ENCODE measurements at places on chromosomes 1 and 21. TPM values are rescaled to one million over a fixed set of nuclear protein-coding genes. Genes with fewer than 3 reads are reported as not detected.
A peak's percentile ranks its signal among the peaks of the same experiment; 100 is the strongest.

DNA sequence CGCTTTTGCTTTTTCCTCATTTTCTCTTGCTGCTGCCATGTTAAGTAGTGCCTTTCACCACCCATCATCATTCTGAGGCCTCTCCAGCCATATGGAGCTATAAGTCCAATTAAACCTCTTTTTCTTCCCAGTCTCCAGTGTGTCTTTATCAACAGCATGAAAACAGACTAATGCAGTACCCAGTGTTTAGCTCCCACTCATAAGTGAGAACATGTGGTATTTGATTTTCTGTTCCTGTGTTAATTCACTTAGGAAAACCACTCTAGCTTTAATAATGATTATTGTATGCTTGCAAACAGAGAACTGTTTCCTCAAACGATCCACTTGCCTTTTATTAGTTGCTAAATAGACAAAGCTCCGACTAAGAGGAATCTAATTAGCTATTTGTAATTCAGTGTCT is 43.3 kb downstream of the IL23R start:
- no peaks in the 10 kb centered on the region for H3K36me3 ChIP-seq
- H3K4me3 ChIP-seq, result no peak overlapping the region
- no peaks in the 10 kb centered on the region for H3K27me3 ChIP-seq
- DNase-seq, result no peak
- H3K4me1 ChIP-seq, result no peaks in the 10 kb centered on the region

DNA sequence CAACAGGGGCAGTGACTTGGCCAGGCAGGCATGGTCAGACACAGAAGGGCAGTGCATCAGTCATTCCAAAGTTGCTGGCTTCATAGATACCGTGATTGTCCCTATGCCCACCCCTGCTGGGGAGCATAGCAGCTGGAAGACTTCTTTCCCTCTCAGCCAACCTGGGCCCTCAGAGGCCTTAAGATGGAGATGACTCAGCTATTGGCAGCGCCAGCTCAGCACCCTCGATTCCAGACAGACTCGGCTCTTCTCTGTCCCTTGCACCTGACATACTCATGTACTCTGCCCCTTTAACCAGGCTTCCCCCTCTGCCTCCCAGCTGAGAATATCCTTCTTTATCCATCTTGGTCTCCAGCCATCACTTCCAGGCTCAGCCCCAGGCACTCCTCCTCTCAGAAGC is 16.8 kb downstream of the SLAMF8 start:
- no peak overlapping the region for H3K4me3 ChIP-seq
- no peak overlapping the region for H3K27ac ChIP-seq
- H3K4me1 ChIP-seq, result no peaks in the 10 kb centered on the region

The SERPINC1 gene
- total RNA-seq, result not detected

The SELE gene
- total RNA-seq, result 0.29 TPM

DNA sequence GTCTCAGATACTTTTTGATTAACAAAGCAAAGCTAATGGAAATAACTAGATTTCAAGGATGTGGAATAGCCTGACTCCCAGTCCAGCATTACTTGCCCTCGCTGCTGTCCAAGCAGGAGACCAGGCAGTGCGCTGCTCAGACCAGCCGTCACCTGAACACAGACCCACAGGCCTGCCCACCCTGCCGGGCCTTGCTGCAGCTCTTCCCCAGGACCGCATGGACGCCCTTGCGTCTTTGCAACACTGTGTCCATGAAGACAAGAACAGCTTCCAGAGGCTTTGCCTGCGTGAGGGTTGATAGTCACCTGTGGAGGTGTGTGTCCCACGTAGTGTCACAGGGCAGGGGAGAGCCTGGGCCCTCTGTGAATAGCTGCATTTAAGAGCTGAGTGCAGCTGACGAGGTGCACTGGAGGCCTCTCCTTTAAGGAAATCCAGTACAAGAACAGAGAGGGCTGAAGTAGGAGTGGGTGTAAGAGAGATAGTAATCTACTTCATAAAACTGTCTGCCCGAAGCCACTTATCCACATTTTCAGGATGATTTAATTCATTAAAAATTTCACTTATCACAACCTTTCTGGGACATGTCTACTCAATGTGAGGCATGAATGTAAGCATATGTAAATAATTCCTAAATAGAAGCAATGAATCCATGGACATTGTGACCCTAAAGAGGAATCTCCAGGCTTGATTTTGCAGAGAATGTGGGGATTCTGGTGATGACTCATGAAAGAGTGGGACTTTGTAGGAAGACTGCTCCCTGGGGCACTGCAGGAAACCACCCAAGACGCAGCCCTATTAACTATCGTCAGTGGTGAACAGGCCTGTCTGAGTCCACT is 176.2 kb upstream of the RAB4A start:
- no peaks in the 10 kb centered on the region for H3K27me3 ChIP-seq
- no peak overlapping the region for H3K27ac ChIP-seq
- peak; percentile 53 for DNase-seq
- no peak overlapping the region for H3K4me3 ChIP-seq

- no peak overlapping the region for H3K4me3 ChIP-seq
- no peak for DNase-seq
- H3K27ac ChIP-seq, result no peak overlapping the region
- H3K4me1 ChIP-seq, result no peaks in the 10 kb centered on the region
- H3K27me3 ChIP-seq, result no peaks in the 10 kb centered on the region
- no peaks in the 10 kb centered on the region for H3K36me3 ChIP-seq
These were observed 235.1 kb upstream of the RUNX1 start for GRCh38 chr21:35284199-35284598.

DNA sequence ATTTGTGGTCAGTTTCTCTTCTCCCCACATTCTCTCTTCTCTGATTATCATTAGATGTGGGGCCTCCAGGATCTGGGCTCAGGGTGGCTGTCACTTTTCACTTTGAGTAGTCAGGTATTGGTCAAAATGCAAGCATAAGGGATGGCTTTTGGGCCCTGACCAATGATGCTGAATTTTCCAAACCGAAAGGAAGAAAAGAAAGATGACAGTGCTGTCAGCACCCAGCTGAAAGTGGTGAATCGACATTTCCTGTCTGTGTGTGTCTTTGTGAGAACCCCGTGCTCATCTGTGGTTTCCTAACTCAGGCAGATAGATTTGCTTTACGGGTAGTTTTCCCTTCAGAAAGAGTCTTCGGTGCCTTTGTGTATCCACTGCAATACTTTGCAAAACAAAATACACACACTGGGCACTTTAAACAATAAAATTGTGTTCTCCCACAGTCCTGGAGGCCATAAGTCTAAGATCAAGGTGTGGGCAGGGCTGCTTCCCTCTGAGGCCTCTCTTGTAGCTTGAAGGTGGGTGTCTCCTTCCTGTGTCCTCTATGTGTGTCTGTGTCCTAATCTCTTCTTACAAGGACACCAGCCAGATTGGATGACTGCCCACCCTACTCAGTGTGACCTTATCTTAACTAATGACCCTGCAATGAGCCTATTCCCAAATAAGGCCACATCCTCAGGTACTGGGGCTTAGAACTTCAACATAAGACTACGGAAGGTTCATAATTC is 274.8 kb upstream of the AJAP1 start:
- no peak for DNase-seq
- no peaks in the 10 kb centered on the region for H3K36me3 ChIP-seq
- no peaks in the 10 kb centered on the region for H3K27me3 ChIP-seq
- no peak overlapping the region for H3K4me3 ChIP-seq
- no peaks in the 10 kb centered on the region for H3K4me1 ChIP-seq
- no peak overlapping the region for H3K27ac ChIP-seq

The COL11A1 gene
- total RNA-seq, result 0.29 TPM

DNA sequence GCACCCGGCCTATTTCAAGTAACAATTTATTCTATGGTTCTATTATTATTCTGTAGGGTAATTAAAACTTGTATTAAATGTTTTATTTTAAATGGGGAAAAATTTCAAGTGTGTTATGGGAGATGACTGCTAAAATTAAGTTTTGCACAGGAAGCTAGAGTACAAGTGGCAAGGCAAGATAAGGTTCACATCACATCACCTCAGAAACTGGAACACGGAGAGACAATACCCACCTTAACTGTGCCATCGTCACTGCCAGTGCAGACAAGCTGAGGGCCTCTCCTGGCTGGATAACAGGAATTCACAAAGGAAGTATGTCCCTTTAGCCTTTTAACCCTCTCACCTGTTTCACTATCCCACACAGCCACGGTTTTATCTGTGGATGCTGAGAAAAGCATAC is 7.6 kb downstream of the SNRNP40 start:
- H3K4me1 ChIP-seq, result no peaks in the 10 kb centered on the region
- H3K27ac ChIP-seq, result no peak overlapping the region
- H3K4me3 ChIP-seq, result no peak overlapping the region
- H3K36me3 ChIP-seq, result peaks cover 98% of the 10 kb centered on the region
- no peaks in the 10 kb centered on the region for H3K27me3 ChIP-seq

- no peaks in the 10 kb centered on the region for H3K36me3 ChIP-seq
- DNase-seq, result no peak
- H3K4me1 ChIP-seq, result peaks cover 25% of the 10 kb centered on the region
- no peaks in the 10 kb centered on the region for H3K27me3 ChIP-seq
- no peak overlapping the region for H3K27ac ChIP-seq
- no peak overlapping the region for H3K4me3 ChIP-seq
These were observed 15.0 kb upstream of the CDC42 start for GRCh38 chr1:22037520-22037919.

GRCh38 chr1:44684525-44684924 is 10.0 kb downstream of the ARMH1 start:
- H3K27ac ChIP-seq, result no peak overlapping the region
- no peaks in the 10 kb centered on the region for H3K4me1 ChIP-seq
- DNase-seq, result no peak
- no peaks in the 10 kb centered on the region for H3K27me3 ChIP-seq
- H3K4me3 ChIP-seq, result no peak overlapping the region

- no peak for DNase-seq
- no peak overlapping the region for H3K27ac ChIP-seq
- no peaks in the 10 kb centered on the region for H3K27me3 ChIP-seq
- no peaks in the 10 kb centered on the region for H3K4me1 ChIP-seq
- H3K4me3 ChIP-seq, result no peak overlapping the region
These were observed 399.8 kb upstream of the LRRC7 start for GRCh38 chr1:69167876-69168275.

The MAEL gene
- total RNA-seq, result not detected

The WNT2B gene
- not detected for total RNA-seq

GRCh38 chr1:158024737-158025136 is 31.3 kb downstream of the KIRREL1 start:
- H3K36me3 ChIP-seq, result no peaks in the 10 kb centered on the region
- H3K27ac ChIP-seq, result peak overlapping the region; percentile 3
- no peaks in the 10 kb centered on the region for H3K27me3 ChIP-seq
- peaks cover 64% of the 10 kb centered on the region for H3K4me1 ChIP-seq

- H3K27me3 ChIP-seq, result peaks cover 5% of the 10 kb centered on the region
- no peak for DNase-seq
- H3K4me3 ChIP-seq, result no peak overlapping the region
- H3K36me3 ChIP-seq, result no peaks in the 10 kb centered on the region
These were observed 2.0 kb upstream of the NCMAP start for GRCh38 chr1:24553931-24554330.

The ADORA1 gene
- total RNA-seq, result 0.18 TPM

DNA sequence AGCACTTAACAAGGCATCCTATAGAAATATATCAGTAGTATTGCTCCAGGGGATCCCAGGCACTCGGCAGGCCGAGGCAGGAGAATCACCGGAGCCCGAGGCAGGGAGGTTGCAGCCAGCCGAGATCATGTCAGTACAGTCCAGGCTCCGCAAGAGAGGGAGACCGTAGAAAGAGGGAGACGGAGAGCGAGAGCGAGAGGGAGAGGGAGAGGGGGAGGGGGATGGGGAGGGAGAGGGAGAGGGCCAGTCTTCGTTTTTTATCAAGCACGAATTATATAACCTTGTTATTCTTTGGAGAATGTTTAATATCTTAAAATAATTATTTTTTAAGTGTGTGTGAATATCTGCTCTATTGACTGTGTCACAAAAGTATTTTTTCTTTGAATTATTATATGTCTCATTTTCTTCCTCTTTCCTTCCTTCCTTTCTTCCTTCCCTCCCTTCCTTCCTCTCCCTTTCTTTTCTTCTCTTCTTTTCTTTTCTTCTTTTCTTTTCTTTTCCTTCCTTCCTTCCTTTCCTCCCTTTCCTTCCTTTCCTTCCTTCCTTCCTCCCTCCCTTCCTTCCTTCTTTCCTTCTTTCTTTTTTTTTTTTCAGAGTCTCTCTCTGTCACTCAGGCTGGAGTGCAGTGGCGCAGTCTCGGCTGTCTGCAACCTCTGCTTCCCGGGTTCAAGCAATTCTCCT is 233.7 kb downstream of the SRGAP2C start:
- H3K4me3 ChIP-seq, result no peak overlapping the region
- H3K36me3 ChIP-seq, result no peaks in the 10 kb centered on the region
- DNase-seq, result no peak
- no peaks in the 10 kb centered on the region for H3K27me3 ChIP-seq

GRCh38 chr21:23496729-23497128 is 2110.6 kb downstream of the MRPL39 start:
- no peaks in the 10 kb centered on the region for H3K27me3 ChIP-seq
- H3K27ac ChIP-seq, result no peak overlapping the region
- no peak overlapping the region for H3K4me3 ChIP-seq
- H3K4me1 ChIP-seq, result no peaks in the 10 kb centered on the region
- DNase-seq, result no peak
- no peaks in the 10 kb centered on the region for H3K36me3 ChIP-seq

The AKR7A3 gene
- total RNA-seq, result 269 TPM

DNA sequence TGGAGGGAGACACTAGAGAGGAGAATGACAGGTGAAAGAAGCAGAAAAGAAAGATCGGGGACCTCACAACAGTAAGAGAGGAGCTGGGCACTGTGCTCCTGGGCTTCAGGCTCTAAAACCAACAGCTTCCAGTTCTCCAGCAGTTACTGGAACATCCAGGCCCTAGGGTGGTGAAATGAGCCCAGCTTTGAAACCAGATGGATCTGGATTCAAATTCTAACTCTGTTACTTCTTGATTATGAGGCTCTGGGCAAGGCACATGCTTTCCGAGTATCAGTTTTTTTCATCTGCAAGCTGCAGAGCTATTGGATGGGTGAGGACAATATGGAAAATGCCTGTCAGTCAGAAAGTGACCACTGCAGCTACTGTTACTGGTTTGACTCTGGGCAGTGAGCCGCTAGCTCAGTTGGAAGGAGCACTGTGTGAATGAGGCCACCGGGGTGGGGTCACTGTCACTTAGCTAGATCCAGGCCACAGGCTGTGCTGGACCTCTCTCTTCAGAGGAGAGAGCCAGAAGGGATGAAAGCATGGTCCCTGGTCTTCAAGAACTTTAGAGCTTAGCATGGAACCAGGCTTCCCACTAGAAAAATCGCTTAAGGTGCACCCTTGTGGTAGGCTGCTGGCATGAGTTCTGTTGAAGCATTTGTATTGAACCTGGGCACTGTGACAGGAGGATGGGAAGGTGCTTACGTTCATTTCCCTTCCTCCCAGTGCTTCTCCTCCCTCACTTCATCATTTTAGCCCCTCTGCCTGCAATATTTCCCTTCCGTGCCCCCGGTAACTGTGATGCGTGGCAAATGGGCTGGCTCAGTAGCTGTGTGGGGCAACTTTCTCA is 12.2 kb downstream of the PLEKHO1 start:
- H3K27me3 ChIP-seq, result no peaks in the 10 kb centered on the region
- H3K36me3 ChIP-seq, result peaks cover 11% of the 10 kb centered on the region
- H3K4me3 ChIP-seq, result peak overlapping the region; percentile 29
- DNase-seq, result peak; percentile 57

GRCh38 chr1:228906223-228906860 is 171.1 kb downstream of the RHOU start:
- H3K4me3 ChIP-seq, result no peak overlapping the region
- peaks cover 29% of the 10 kb centered on the region for H3K4me1 ChIP-seq
- H3K27ac ChIP-seq, result no peak overlapping the region
- no peaks in the 10 kb centered on the region for H3K36me3 ChIP-seq
- no peaks in the 10 kb centered on the region for H3K27me3 ChIP-seq
- DNase-seq, result no peak
